Posterior cingulate gyrus (tissue), 11 donors: ENCODE measurements at places on chromosomes 16 and 17.
A peak's percentile ranks its signal among the peaks of the same experiment; 100 is the strongest.

DNA sequence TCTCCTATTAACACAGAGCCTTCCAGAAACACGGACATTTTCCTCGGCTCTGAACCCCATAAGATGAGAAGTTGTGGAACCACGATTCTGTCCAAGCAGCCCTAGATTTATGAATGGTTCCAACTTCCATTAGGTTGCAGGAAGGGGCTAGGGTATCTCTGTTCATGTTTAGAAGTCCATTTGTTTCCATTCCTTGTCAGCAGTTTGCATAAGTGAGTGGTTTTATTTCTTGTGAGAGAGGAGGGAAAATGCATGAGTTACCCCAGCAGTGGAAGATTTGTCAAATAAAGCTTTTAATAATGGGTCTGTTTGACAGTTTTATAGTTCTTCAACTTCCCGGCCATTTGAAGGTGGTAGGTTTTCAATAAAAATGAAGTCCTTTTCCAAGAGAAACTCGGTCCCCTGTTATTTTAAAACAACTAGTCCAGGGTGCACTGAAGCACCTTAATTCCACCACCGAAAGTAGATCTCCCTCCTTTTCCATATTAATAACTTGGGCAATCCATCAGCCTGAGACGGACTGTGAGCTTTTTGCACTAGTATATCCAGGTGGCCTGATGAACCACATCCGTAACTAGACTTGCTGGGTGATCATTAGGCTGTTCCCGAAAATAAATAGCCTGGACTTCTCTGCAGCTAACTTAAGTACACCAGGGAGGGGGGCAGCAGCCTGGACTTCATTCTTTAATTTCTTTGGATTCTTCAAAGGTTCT lies 181.3 kb downstream of the TMEM114 start:
- DNase-seq, result no peak

GRCh38 chr16:3101841-3102470 lies 2.9 kb upstream of the ZSCAN10 start:
- DNase-seq, result peak; percentile 54

GRCh38 chr17:58783380-58783779 lies 27.7 kb downstream of the PPM1E start:
- DNase-seq, result no peak

DNA sequence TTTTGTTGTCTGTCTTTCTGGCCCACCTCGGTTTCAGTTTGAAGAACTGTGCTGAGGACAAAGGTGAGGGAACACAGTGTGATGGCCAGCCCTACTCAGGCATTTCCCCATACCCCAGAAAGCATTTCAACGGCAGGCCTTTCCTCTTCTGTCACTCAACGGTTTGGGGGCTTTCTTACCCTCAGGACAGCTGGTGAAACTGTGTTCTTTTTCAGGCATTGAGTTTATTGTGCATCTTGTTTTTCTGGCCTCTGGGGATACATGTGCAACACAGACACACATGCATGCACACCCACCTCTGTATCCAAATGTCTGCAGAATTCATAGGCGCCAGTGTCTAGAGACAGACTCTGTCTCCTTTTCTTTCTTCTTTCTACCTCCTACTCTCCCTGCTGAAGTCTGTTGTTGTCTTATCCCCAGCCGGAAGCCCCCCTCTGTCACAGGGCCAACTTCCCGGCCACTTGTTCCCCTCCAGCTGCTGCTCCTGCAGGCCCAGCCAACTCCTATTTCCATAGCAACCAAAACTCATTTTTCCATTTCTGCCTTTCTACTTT lies 17.0 kb downstream of the CHD9 start:
- peak; percentile 66 for DNase-seq

- DNase-seq, result no peak
These were observed 246.7 kb downstream of the HS3ST3A1 start for GRCh38 chr17:13355054-13355453.

DNA sequence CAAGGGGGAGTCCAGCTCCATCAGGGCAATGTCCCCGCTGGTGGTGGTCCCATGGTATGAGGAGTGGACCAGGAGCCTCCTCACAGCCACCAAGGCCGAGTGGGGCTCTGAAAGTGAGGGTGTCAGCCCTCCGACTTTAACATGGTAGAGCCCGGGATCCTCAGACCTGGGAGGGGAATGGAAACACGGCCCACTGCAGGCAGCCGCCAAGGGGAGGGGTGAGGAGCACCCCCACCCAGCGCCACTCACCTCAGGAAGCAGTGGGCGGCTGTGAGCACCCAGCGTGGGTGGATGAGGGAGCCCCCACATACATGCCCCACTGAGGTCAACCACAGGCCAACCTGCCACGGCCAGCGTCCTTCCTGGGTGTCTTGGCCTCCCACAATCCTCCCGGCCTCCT lies 10.8 kb downstream of the ZG16B start:
- peak; percentile 72 for DNase-seq

GRCh38 chr16:2499890-2500429 lies 13.8 kb upstream of the ATP6V0C start:
- no peak for DNase-seq

DNA sequence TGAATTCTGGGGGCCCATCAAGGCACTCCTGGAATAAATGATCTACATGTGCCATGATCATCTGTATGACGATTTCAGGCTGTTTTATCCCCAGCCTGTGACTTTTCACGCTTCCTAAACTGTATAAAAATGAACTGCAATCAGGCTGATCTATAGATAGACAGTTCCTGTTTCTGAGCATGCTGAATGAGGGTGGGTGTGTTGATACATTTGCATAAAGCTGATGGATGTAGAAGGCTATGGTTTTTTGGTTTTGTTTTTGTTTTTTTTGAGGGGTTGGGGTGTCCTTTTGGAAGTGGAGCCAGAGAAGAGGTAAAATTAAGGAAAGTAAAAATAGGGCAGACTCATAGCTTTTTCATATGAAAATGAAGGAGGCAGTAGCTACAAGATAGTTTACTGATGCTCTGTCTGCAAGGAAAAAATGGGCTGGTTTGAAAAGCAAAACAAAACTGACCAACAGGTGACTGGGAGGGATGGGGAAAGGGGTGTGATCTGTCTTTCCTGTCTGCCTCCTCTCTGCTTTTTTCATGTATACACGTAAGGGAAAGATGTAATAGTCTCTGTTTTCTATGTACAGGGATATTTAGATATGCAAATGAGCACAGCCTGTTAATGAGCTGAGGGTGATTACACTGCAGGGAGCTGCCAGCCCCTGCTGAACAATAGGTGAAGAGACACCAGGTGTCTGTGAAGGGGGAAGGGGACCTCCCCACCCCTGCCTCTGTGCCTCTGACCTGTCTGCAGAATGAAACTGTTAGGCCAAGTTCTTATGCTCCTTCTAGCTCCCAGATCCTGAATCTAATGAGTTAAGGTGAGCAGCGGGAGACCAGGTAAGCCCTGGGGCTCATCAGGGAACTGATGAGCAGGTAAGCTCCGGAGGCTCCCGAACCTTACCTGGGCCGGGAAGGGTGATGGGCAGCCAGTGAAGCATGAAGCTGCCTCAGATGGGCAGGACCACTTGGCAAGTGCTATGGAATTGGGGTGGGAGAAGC lies 46.6 kb upstream of the LYRM9 start:
- DNase-seq, result no peak

- no peak for DNase-seq
These were observed 129.5 kb downstream of the PRKCA start for GRCh38 chr17:66431910-66432309.

GRCh38 chr16:78639775-78640174 lies 540.3 kb downstream of the WWOX start:
- DNase-seq, result no peak

GRCh38 chr16:3097266-3097665 lies 1.8 kb downstream of the ZSCAN10 start:
- no peak for DNase-seq

- DNase-seq, result no peak
These were observed 49.3 kb downstream of the SIAH1 start for GRCh38 chr16:48335961-48336360.

GRCh38 chr17:32484041-32484461 lies 2.7 kb upstream of the CDK5R1 start:
- DNase-seq, result no peak

- DNase-seq, result peak; percentile 55
These were observed 27.1 kb upstream of the SNN start for GRCh38 chr16:11640987-11641817.

DNA sequence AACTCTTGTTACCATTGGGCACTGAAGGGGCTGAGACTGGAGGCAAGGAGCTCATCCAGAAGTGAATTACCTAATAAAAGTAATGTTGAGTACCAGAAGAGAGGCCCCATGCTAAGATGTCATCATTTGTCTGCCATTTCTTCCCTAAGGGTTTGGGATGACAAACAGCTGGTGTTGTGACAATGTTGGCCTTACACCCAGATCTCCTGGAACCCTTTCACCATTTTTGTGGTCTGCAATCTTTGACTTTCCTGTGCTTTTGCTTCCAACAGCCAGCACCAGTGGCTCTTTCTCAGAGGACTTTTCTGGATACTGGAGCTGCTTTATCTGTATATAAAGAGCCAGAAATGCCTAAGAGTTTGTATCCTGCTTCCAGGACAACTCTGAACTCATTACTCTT lies 84.1 kb downstream of the SHISA9 start:
- DNase-seq, result no peak

DNA sequence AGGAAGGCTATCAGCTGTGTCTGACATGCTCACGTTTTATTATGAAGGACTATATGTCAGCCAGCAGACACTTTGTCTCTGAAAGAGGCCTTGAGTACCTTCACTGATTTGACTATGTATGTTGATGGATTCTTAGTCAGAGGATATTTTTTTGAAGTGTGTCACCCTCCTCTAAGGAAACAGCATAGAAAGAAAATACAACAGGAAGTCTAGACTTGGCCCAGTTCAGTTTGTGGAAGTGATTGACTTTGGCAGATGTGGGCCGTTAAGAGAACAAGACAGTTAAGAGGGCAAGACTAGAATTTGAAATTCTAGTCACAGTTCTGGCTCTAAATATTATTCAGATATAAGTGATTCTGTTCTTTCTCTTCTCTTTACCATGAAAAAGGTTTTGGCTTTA lies 471.5 kb downstream of the CDH8 start:
- no peak for DNase-seq

GRCh38 chr16:89010210-89010925 lies 33.4 kb upstream of the CBFA2T3 start:
- DNase-seq, result no peak

DNA sequence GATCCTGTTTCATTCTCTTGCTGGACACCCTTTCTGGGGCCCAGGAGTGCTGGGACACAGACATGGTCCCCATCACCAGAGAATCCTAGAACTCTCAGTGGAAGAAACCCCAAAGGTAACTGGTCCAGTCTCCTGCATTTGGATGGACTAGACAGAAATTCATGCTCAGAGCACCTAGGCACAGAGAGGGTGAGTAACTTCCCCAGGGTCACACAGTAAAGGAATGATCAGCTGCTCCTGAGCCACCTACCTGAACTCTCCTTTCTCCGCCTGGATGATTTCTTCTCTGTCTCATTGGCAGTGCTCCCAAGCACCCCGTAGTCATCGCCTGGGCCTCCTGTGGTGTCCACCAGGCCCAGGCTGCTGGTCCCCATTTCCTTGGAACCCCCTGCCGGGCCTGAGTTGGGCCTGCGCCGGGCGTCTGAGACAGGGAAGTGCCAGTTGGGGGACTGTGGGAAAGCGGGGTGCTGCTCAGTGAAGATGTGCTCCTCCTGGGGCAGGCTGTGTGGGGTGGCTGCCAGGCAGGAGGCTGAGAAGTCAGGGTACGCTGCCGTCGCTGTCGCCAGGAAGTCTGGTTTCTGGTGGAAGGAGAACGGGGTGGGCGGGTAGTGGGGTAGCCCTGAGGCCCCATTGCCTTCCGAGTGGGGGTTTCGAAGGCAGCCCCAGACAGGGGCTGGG lies 767 bp downstream of the MEOX1 start:
- no peak for DNase-seq

GRCh38 chr16:53372992-53373871 lies 61.0 kb upstream of the RBL2 start:
- no peak for DNase-seq

GRCh38 chr16:85005285-85006069 lies 5.9 kb downstream of the ZDHHC7 start:
- no peak for DNase-seq

GRCh38 chr17:69357701-69358100 lies 30.8 kb upstream of the ABCA5 start:
- DNase-seq, result no peak

- no peak for DNase-seq
These were observed 3.8 kb downstream of the RAB37 start for GRCh38 chr17:74740641-74741387.

GRCh38 chr16:66446737-66447136 lies 19.6 kb downstream of the BEAN1 start:
- DNase-seq, result no peak

DNA sequence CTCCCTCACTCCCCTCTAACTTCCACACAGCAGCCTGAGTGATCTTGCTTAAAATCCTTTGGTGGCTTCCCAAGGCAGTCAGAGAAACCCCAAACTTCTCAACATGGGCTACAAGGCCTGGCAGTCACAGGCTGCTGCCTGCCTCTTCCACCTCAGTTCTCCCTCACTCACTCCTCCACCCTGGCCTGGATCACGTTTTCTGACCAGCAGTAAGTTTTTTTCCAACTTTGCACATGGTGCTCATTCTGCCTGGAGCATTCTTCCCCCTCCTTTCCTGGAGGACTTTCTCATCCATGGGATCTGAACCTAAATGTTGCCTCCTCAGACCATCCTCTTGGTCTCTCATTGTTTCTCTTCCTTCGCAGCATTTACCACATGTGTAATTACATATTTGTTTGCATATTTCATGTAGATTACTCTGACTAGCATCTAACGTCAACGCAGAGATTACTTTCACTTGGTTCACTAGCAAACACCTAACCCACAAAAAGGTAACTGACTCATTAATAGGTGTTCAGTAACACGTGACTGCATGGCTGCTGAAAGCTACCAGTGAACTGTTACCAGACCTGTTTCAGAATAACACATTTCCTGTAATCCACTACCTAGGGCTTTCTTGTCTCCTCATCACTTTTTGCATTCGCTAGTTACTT lies 17.1 kb downstream of the GNA13 start:
- no peak for DNase-seq
